ENCODE measurements at places on chromosomes 5 and 9. TPM values are rescaled to one million over a fixed set of nuclear protein-coding genes. Genes with fewer than 3 reads are reported as not detected.

DNA sequence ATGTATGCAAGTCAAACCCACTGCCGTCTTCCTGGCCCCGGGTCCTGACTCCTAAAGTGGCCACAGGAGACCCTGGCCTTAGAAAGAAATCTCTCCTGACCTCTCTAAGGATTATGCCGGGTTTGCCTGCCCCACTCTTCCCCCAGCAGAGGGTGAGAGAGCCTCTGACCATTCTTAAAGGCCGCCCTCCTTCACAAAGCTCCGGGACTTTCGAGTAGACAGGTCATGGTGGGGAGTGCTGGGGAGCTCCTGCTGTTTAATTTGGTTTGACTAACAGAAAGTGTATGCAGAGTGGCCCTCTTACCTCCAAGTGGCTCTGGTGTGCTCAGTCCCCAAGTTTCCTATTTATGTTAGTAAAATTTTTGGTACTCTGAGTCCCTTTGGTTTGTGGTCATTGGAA, 111.8 kb downstream of the LRRC70 start:
- no peak for DNase-seq
- H3K36me3 ChIP-seq, result no peaks in the 10 kb centered on the region
- no peak overlapping the region for H3K27ac ChIP-seq
- H3K27me3 ChIP-seq, result no peaks in the 10 kb centered on the region
- no peak overlapping the region for H3K4me3 ChIP-seq

GRCh38 chr5:163377982-163378381, 59.4 kb upstream of the CCNG1 start:
- DNase-seq, result no peak
- H3K27me3 ChIP-seq, result no peaks in the 10 kb centered on the region
- H3K4me1 ChIP-seq, result no peaks in the 10 kb centered on the region
- no peak overlapping the region for H3K4me3 ChIP-seq

DNA sequence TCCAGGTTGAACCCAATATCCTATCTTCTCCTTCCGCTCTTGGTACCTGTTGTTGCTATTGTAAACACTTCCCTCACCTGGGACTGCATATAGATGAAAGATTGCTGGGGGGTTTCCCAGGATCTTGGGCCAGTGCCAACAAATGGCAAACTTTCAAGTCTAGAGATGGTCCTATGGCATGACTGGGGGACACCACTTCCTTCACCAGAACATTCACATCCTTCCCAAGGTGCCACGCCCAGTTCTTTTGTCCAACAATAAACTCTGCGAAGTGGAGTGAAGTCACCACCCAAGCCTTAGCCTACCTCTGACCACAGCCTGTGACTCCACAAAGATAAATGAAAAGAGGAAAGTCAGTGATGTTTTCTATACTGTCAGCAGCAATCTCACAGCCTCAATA, 34.4 kb downstream of the DOCK8 start:
- no peaks in the 10 kb centered on the region for H3K36me3 ChIP-seq
- H3K4me1 ChIP-seq, result peaks cover 12% of the 10 kb centered on the region
- no peak overlapping the region for H3K27ac ChIP-seq
- no peak for DNase-seq
- H3K27me3 ChIP-seq, result no peaks in the 10 kb centered on the region
- no peak overlapping the region for H3K4me3 ChIP-seq

GRCh38 chr5:2157372-2157771, 274.6 kb upstream of the IRX4 start:
- H3K27ac ChIP-seq, result no peak overlapping the region
- no peak for DNase-seq
- no peak overlapping the region for H3K4me3 ChIP-seq
- H3K27me3 ChIP-seq, result no peaks in the 10 kb centered on the region
- H3K4me1 ChIP-seq, result no peaks in the 10 kb centered on the region

DNA sequence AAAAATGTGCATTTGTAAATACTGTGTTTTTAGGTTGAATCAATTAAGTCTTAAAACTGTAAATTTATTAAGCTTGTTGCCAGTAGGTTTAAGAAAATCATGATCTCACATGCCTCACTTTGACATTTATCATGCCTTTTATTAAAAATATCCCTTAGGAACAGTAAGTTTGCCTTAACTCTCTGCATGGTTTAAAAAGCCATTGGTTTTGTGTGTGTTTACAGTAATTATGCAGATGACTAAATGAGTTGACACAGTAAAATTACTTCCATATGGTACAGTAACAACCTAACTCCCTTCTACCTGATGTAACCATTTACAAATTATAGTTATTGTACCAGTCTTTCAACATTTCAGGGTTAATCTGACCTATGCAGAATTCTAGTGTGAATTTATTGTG, 6.5 kb downstream of the RPS6 start:
- no peak overlapping the region for H3K27ac ChIP-seq
- no peaks in the 10 kb centered on the region for H3K27me3 ChIP-seq
- H3K4me1 ChIP-seq, result peaks cover 4% of the 10 kb centered on the region
- no peak overlapping the region for H3K4me3 ChIP-seq

DNA sequence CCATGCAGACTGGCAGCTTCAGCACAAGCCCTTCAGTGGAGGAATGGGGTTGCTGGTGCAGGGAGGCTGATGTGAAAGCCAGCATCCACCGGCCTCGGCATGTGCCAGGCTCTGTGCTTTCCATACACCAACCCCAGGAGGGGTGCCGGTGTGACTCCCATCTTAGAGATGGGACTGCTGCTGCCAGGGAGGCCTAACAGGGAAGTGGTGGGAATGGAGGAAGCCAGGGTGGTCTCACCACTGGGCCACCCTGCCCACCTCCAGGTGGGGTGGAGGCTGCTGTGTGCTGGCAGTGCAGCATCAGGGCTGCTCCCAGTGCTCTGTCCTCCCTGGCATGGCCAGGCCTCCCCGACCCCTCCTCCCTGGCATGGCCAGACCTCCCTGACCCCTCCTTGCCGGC, 32.8 kb upstream of the PITX1 start:
- no peak for DNase-seq
- no peaks in the 10 kb centered on the region for H3K4me1 ChIP-seq
- no peak overlapping the region for H3K27ac ChIP-seq
- H3K4me3 ChIP-seq, result no peak overlapping the region
- no peaks in the 10 kb centered on the region for H3K27me3 ChIP-seq

Gene CD14
- total RNA-seq, result 7.0 TPM
